ENCODE measurements at places on chromosomes 16 and 17. TPM values are rescaled to one million over a fixed set of nuclear protein-coding genes. Genes with fewer than 3 reads are reported as not detected.

The PRSS21 gene
- 0.42 TPM for total RNA-seq

The PCGF2 gene
- total RNA-seq = 27.0 TPM

The CDH1 gene
- 38.6 TPM for total RNA-seq

The OR1A1 gene
- not detected for total RNA-seq

The DNAH17 gene
- 0.59 TPM for total RNA-seq

The PLA2G10 gene
- total RNA-seq = not detected

The CD300C gene
- not detected for total RNA-seq
